ENCODE measurements at places on chromosomes 5 and 9. TPM values are rescaled to one million over a fixed set of nuclear protein-coding genes. Genes with fewer than 3 reads are reported as not detected.

The PCDHA10 gene
- total RNA-seq, result 0.25 TPM

The LRRC19 gene
- total RNA-seq, result not detected

The PAPPA gene
- total RNA-seq, result 4.4 TPM

The TLN1 gene
- total RNA-seq, result 268 TPM

DNA sequence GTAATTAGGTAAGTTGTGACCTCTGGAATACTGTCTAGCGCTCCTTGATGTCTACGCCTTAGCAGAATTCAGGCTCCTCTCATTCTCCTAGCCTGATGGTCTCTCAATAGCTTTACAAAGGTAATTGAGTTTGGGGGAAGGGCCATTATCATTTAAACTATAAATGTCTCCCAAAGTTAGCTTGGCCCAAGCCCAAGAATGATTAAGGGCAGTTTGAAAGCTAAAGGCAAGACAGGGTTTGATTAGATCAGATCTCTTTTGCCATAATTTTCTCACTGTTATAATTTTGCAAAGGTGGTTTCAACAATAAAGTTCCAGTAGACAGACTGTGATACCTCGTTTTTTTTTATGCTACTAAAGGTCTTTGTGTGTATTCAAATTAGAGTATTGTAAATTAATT lies 3.7 kb upstream of the SLC30A5 start:
- DNase-seq, result no peak

DNA sequence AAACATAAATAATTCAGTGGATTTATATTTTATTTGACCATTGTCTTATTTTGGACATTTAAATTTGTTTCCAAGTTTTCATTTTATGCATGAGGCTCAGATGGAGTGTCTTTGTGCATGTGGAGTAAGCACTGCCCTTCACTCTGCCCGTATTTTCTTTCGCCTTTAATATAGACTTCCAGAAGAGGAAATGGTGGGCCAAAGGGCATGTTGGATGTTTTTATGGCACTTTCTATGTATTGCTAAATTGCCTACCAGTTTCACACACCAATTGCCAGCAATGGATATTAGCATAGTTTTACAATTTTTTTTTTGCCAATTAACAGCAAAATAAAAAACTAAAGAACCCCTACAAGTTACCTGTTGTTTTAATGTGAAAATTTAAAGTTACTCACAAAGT lies 38.4 kb downstream of the ZSWIM6 start:
- DNase-seq, result no peak
